ENCODE measurements at places on chromosomes 1 and 21.

- peak; percentile 11 for ATAC-seq
Observed at GRCh38 chr21:42010507-42011495, 641 bp upstream of the ZBTB21 start.

GRCh38 chr21:35559829-35560225 is 500.5 kb downstream of the SETD4 start:
- ATAC-seq: no peak

DNA sequence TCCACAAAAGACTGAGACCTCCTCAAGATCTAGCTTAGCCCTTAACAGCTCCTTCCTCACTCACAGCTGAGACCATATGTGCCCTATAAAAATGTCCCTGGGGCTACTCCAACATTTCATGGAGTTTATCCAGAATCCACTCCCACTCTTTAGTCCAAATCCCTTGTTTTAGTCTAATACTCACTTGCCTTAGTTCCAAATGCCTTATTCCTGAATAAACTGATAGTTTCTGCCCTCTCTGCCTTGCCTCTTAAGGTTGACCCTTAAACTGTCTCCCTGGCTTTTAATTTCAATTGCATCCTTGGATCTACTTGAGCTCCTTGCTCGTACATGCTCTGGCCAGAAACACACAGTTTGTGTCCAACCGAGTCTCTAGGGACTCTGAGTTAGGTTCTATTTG is 47.3 kb upstream of the LYPLAL1 start:
- no peak for ATAC-seq

DNA sequence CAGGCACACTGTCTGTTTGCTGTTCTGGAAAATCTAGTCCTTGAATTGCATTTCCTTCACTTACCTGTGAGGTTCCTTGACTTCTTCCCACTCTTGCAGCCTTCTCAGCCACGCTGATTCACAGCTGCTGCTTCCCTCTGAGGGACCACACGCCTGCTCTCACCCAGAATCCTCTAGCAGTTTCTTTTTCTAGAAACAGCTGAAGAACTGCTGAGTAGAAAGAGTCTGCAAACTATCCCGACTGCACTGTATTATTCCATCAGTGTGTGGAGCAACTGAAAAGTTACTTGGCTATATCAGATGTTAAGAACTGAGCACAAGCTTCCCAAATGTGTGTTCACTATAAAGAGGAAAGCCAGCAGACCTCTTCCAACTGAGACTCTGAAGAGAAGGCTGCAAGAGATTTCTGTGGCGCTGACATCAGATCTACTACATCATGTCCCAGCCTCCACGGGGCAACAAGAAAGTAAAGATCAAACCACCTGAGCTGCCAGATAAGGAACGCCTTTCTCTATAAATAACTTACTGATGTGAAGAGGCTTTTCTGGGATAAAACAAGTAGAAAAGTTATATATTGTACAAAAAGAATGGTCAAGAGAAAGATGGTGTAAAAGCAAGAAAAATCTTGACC is 226.6 kb downstream of the RERE start:
- peak; percentile 26 for ATAC-seq

- ATAC-seq: no peak
Observed at GRCh38 chr1:157347506-157347905, 204.8 kb downstream of the FCRL5 start.

- peak; percentile 74 for ATAC-seq
Observed at GRCh38 chr1:178725466-178726086, 532 bp downstream of the RALGPS2 start.

GRCh38 chr21:45261093-45261492 is 26.6 kb downstream of the POFUT2 start:
- ATAC-seq: no peak

- peak; percentile 94 for ATAC-seq
Observed at GRCh38 chr21:28632755-28633408, 359.8 kb downstream of the LTN1 start.

- ATAC-seq: no peak
Observed at GRCh38 chr1:248691567-248692155, 10.9 kb downstream of the OR14I1 start.

DNA sequence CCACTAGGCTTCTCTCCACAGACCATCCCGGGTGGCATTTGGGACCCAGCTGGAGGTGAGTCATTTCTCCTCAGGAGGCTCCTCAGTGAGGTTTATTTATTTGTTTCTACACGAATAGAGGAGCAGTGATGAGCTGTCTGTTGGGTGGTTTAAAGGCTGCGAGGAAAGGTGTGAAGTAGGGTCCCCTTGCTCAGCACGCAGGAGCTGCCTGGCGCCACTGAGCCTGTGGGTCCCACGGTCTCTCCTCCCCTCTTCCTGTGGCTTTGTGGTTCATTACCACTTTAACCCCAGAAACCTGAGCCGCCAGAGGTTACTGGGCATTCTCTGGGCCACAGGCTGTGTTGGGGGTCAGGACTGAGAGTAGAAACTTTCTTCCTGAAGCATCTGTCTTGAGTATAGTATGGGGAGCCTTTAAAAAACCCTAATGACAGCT is 39.9 kb downstream of the IL6R start:
- no peak for ATAC-seq

DNA sequence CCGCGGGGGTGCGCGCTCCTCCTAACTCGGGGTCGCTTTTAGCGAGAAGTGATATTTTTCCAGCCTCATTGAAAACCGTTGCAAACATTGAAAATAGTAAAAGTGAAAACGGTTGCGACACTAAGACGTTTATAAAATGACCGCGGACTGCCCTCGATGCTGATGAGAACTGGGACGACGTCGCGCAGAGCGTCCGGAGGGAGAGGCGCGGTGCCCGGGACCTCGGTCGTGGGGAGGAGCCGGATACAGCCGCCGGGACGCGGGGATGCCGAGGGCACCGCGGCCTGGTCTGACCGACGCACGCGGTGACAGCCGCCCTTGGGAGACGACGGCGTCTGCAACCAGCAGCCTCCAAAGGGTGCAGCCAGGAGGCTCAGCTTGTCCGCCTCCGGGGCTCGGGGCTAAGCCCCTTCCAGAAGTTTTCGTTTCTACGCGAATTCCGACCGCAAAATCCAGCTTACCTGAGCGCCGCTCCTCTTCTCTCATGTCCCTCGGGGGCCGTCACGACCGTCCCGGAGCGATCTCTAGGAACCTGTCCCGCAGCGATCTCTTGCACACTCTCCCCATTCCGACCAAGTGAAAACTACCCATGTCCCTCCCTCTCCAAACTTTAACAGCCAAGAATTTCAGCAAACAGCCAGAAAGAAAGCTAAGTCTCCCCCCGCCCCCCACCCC is 144.4 kb upstream of the ETS2 start:
- peak; percentile 74 for ATAC-seq

Data from esophagus mucosa (tissue), 1 donor.